ENCODE measurements at places on chromosomes 5 and 9.
A peak's percentile ranks its signal among the peaks of the same experiment; 100 is the strongest.

DNA sequence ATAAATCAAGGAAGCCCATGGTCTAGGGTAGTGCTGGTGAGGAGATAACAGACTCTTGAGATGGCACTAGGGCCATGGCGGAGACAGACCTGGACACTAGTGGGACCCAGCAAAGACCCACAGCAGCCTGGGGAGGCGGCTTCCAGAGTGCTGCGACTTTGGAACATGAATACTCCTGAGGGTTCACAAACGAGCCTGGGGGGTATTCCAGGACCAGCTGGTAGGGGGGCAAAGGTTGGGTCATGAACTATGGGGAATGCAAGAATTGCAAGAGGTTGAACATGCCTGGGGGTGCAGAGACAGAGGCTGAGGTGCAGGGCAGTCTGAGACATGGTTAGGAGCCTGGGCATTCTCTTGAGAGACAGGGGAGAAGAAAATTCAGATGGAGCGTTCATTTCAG is 43.8 kb upstream of the SPTLC1 start:
- DNase-seq = no peak

- DNase-seq = no peak
Observed at GRCh38 chr9:16068476-16068875, 515.6 kb downstream of the CCDC171 start.

DNA sequence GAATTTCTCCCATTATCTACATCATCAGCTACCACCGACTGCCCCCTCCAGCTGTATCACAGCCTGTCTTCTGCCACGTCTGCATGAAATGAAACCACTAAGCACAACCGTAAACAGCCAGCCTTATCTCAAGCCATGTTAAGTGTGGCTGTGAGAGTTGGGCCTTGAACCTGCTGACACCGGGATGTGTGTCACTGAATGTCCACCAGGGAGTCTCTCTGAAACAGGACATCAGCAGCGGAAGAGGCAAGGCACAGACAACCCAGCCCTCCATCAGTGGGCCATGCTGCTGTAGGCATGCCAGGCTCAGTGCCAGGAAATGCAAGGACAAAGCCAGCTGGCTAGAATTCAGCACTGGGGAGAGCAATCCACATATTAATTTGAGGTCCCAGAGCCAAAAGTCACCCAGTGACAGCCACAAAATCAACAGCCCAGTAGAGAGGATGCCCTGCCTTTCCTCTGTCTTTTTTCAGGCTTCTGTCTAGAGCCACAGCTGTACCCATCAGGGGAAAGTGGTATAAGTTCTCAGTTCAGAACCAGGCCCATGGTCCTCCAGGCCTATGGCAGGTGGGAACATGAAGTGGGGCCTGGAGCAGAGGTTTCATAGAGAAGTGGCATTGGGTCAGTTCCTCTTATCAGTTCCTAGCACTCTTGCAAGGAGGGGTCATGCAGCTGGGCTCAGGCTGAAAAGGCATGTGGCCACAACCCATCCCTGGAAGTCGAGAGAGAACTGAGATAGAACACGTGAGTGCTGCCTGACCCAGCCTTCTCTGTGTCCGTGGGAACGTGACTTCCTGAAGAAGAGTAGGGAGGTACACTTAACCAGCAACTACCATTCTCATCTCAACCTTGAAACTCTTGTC is 199.4 kb downstream of the ESM1 start:
- DNase-seq = peak; percentile 67

GRCh38 chr5:55544341-55544740 is 9.6 kb upstream of the PLPP1 start:
- DNase-seq = no peak

DNA sequence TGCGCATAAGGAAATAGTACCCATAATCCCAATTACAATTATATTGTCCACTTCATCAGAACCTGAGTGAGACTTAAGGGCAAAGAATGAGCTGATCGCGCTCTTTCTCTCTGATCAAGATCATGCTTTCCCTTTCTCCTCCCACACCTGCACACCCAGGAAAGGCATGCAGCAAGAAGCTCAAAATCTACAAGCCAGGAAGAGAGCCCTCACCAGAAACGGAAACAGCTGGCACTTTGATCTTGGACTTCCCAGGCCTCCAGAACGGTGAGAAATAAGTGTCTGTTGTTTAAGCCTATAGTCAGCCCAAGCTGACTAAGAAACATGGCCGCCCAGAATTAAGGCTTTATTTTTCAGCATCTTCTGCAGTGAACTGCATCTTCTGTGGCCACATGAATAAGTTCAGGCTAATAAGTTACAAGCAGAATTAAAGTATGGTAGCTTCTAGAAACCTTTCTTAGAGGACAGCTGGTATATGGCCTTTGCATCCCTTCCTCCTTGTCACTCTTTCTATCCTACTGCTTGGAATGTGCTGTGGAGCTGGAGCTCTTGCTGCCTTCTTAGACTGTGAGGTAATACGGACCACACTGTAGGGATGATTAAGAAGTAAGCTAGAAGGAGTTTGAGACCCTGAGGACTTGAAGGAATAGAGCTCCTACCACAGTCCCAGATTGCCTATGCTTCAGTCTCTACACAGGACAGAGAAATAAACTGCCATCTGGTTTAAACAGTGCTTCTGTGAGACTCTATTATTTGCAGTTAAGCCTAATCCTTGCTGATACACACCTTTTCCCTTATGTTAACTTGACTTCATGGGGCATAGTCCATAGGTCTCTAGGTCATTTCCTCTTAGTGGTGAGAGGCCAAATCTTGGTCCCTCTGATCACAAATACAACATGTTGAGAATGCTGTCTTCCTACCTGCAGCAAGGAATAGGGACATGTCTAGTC is 17.2 kb downstream of the OR2S2 start:
- no peak for DNase-seq

GRCh38 chr5:54206580-54207229 is 103.7 kb downstream of the ARL15 start:
- DNase-seq = no peak

DNA sequence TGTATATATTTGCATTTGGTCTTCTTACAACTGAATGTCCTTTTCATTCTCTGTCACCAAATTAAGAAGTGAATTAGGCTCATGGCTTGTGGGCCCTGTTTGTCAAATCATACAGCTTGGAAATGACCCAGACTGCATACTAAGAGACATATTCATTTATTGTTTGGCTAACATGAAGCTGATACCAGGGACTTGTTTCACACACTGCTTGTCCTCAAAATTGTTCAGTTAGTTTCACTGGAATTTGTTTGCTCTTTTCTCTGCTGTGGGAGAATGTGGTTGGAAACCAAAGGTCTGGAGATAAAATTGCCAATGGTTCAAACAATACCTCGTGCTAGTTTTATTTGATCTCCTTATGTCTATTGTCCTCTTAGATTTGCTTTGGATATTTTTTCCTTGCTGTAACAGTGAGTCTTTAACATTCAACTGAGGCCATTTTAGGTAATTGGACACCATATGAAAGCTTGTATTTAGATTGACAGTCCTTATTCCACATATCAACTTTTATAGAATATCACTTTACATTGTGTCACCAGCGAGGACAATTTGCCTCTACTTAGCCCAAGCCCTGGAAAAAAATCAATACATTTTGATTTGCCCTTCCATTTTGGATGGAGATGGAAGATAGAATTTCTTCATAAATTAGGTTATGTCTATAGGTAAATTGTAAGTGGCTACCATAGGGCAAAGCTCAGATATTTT is 144.3 kb upstream of the MTAP start:
- no peak for DNase-seq

DNA sequence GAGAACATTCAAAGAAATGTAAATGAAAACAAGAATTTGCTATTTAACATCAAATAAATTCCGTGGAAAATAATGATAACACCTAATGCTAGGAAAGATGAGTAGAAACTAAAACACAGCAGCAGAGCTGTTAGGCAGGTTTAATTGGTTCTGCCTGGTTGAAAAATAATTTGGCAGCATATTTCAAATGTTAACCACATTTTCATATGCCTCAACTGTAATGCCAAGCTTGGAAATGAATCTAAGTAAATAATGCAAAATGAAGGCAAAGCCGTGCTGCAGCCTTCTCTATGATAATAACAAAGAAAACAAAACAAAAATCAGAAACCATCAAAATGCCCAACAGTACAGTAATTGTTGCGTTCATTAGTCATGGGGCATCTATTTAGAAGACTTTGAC is 79.9 kb upstream of the MSX2 start:
- DNase-seq = no peak

GRCh38 chr5:139105621-139106071 is 92.5 kb downstream of the SIL1 start:
- DNase-seq = no peak

DNA sequence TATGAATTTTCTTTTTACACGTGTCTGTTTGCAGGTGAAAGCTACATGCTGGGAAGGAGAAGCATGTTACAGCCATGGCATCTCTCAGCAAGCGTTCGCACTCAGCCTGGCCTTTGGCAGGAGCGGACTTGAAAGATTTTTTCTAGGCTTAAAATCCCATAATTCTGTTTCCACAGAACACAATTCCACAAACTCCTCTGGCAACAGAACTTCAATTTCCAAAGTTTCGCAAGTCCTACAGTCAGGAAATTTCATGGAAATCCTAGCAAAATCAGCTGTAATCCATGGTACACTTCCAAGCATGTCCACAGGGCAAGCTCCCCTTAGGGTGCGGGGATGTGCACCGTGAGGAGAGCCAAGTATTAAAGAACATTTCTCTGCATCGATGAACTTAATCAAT is 35.9 kb downstream of the SUB1 start:
- no peak for DNase-seq

- no peak for DNase-seq
Observed at GRCh38 chr5:147455822-147456450, 53.9 kb downstream of the DPYSL3 start.

Measured in CMK (cell line).